Adipocyte (in vitro differentiated cells): ENCODE measurements at places on chromosomes 3 and 15.

- no peak for DNase-seq
These were observed 5.6 kb upstream of the PLEKHO2 start for GRCh38 chr15:64836023-64836536.

DNA sequence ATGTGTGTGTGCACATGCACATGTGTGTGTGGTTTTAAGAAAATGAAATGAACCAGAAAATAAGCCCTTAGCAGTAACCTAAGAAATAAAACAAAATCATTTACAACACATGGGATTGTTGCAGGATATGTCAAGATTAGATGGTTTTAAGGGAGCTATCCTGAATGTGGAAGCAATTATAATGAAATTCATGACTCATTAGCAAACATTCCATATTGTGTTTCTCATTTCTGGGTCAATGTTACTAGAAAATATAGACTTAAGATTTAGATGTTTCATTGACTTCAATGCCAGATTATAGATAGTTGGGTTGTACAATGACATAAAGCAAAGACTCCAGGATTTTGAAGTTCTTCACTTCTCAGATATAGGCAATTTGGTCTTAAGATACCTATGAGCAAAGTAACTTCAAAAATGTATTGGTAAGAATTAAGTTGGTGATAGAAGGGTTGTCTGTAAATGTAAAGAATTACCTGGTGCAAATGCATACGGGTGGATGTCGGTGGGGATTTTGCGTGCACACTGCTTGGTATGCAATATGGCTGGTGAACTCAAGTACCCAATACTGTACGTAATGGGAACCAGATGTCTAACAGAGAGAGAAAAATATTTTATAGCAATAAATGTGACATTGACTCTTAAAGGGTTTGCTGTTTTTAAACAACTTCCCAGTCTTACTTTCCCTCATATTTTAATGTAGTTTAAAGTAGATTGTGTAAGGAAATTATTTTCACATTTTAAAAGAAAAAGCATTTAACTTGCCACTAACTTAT is 53.9 kb upstream of the NR2F2 start:
- peak; percentile 84 for DNase-seq

- peak; percentile 60 for DNase-seq
These were observed 178.5 kb upstream of the ZBTB20 start for GRCh38 chr3:115325539-115325938.

DNA sequence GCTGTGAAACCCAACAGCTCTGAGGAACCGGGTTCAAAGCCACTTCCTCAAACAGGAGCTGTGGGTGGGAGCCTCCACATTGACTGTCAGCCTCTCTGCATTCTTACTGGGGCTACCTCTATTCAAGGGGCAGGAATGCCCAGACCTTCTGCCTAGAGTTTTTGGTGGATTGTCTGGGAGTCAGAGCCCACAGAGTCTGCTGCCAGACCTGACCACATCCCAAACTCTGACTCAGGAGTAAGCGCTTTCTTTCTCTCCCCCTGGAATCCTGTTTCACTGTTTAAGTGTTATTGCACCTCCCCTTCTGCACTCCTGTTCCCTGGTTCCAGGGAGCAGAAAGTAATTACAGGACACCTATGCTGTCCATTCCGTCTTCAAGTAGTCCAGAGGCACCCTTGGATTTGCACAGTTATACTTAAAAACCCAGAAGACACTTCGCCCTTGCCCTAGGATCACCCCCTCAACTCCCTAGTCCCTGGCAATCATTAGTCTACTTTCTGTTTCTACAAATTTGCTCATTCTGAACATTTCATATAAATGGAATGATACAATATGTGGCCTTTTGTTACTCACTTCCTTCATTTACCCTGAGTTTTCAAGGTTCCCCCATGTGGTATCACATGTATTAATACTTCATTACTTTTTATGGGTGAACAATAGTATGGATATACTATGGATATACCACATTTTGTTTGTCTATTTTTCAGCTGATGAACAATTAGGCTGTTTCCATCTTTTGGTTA is 37.9 kb upstream of the TJP1 start:
- peak; percentile 51 for DNase-seq

GRCh38 chr3:38843898-38844297 is 27.9 kb upstream of the SCN10A start:
- peak; percentile 75 for DNase-seq

DNA sequence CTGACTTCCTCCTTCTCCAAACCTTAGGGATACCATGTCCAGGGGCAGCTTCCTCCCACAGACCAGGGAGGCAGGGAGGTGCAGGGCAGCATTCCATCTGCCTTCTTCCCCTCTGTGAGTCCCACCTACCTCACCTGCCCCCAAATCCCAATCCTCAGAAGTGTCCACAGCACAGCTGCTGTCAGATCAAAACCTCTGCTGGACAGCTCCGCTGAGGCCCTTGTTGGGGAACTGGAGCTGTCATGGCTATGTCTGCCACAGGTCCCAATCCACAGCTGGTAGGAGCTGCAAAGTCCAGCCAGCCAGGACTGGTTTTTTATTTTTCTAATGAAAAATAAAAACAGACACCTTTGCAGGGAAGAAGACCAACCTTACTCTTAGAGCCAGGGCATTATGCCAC is 40.7 kb upstream of the TBC1D21 start:
- DNase-seq, result no peak

GRCh38 chr15:67030036-67030762 is 35.2 kb upstream of the SMAD3 start:
- no peak for DNase-seq

- DNase-seq, result no peak
These were observed 34.5 kb downstream of the MFSD1 start for GRCh38 chr3:158836312-158836711.

- peak; percentile 90 for DNase-seq
These were observed 185.5 kb upstream of the ANKRD28 start for GRCh38 chr3:15983232-15983631.

DNA sequence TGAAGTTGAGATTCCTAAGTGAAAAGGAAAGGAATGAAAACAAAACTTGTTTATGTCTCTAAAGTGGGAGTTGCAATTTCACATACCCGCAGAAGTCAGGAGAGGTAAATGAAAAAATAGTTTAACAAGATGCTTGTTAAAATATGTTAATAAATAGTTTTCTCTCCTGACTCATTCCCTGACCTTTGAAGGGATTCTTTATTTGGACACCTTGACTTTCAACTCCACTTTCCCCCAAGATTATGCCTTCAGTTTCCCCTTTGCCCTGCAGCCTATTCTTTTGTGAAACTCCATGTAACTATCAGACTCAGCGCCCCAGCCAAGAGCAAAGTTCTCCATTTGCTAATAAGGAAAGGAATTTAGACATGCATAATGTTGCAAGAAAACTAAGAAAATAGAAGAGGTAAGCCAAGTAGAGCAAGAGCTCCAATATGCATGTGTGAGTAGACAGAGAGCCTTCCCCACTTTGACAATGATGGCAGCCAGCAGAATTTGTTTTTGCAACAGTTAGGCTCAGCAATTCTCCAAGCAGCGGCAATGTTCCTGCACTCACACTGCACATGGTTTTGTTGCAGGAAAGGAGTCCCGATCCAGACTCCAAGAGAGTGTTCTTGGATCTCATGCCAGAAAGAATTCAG is 61.2 kb downstream of the CD200 start:
- DNase-seq, result peak; percentile 52

GRCh38 chr15:74396445-74397238 is 29.2 kb upstream of the CYP11A1 start:
- DNase-seq, result no peak

DNA sequence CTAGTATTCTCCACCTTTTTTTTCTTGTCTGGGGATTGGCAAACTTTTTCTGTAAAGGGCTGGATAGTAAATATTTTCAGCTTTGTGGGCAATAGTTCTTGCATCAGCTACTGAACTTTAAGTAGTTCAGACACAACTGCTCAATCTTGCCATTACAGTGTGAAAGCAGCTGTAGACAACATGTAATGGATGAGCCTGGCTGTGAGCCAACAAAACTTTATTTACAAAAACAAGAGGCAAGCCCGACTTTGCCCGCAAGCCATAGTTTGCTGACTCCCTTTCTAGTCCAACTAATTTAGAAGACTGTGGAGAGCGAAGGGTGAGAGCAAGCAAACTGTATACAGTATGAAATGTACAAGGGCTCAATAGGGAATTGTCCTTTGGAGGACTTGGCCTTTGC is 6.2 kb downstream of the FRMD4B start:
- DNase-seq, result no peak

DNA sequence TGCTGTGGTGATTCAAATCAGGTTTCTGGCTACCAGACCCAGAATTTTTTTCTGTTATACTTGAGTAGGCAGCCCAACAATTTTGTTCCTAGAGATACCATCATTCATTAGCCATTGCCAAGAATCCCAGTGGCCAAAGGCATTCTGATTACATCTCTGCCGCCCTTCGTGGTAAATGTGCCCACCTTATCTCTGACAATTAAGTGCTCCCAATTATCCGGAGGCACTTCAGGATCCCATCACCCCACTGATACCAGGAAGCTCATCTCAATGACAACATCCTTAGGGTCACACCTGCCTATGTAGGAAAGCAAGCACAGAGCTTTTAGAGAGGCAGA is 43.2 kb upstream of the RPL35A start:
- DNase-seq, result no peak

- DNase-seq, result no peak
These were observed 5.4 kb downstream of the MGLL start for GRCh38 chr3:127816783-127817405.

DNA sequence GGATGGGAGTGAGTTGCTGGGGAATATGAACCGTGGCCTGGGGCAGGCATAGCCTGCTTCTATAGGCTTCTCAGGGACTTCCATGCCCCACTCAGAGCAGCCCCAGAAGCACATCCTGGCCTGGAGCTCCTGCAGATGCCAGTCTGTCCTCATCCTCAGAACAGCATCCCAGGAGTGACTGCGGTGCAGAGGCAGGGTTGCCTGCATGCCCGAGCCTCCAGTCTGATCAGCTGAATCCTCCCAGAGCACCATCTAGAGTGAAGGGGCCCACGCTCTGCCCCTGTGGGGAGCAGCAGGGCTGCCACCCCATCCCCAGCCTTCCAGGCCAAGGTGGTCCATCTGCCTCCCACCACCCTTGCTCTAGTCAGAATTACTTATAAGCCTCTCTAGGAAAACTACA is 44.7 kb upstream of the APEH start:
- DNase-seq, result no peak

- no peak for DNase-seq
These were observed 48.5 kb upstream of the KCNMB2 start for GRCh38 chr3:178487752-178488151.

GRCh38 chr3:42905740-42906069 is 237 bp upstream of the ZNF662 start:
- no peak for DNase-seq

DNA sequence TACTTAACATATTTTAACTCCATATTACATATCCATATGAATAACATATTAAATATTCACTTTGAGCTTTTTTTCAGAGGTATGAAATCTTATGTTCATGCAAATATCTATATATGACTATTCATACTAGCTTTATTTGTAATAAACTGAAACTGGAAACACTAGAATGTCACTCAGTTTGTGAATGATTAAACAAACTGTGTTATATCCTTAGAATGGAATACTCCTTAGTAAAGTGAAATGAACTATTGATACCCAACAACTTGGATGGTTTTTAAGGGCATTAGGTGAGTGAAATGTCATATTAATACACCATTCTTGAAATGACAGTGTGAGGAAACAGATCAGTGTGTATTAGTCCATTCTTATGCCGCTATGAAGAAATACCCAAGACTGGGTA is 45.4 kb downstream of the ARHGAP11B start:
- DNase-seq, result no peak

DNA sequence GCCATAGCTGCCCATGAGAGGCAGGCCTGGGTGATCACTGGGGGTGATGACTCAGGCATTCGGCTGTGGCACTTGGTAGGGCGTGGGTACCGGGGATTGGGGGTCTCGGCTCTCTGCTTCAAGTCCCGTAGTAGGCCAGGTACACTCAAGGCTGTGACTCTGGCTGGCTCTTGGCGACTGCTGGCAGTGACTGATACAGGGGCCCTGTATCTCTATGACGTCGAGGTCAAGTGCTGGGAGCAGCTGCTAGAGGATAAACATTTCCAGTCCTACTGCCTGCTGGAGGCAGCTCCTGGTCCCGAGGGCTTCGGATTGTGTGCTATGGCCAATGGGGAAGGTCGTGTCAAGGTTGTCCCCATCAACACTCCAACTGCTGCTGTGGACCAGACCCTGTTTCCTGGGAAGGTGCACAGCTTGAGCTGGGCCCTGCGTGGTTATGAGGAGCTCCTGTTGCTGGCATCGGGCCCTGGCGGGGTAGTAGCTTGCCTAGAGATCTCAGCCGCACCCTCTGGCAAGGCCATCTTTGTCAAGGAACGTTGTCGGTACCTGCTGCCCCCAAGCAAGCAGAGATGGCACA is 5.3 kb downstream of the WDR6 start:
- no peak for DNase-seq

- peak; percentile 2 for DNase-seq
These were observed 32.4 kb downstream of the MEGF11 start for GRCh38 chr15:66221126-66221525.

DNA sequence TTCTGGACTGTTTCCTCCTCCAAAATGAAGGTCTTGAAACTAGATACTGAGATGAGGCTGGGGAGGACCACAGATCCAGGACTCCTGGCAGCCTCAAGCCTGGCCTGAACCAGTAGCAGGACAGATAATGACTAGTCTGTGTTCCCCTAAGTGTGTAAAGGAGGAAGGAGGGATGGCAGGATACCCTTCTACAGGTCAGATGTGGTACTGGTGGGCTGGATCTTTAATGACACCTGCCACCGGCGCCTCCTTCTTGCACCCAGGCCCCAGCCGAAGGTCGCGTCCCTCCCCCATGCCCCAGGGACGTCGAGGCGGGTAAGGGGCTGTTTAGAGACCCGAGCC is 556 bp downstream of the USP19 start:
- peak; percentile 25 for DNase-seq

DNA sequence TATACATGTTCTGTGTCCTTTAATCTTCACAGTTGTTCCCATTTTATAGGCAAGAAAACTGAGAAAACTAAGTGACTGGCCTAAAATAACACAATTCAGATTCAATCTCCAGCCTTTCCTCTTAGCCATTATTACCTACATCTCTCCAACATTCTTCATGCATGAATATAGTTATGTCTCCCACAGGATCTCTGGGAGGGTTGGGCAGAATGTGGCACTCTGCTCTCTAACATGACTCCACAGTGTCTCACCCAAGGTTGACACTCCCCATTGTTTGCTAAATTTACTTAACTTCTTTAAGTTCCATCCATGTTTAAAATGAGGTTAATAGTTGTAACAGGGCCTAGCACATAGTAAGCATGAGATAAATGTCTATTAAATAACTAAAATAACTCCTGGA is 276.3 kb downstream of the ERC2 start:
- DNase-seq, result no peak

DNA sequence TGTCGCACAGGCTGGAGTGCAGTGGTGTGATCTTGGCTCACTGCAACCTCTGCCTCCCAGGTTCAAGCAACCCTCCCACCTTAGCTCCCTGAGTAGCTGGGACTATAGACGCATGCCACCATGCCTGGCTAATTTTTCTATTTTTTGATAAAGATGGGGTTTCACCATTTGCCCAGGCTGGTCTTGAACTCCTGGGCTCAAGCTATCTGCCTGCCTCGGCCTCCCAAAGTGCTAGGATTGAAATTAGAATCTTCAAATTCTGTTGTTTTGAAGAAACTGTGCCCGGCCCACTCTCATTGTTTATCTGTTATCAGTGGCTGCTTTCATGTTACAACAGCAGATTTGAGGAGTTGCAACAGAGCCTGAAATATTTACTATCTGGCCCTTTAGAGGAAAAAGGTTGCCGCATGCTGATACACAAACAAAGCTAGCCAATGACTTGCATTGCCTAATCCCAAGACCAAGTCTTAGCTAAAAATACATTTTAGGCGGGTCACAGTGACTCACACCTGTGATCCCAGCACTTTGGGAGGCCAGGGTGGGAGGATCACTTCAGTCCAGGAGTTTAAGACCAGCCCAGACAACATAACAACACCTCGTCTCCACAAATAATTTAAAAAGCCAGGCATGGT is 43.2 kb upstream of the PPP4R2 start:
- DNase-seq, result no peak
